Upper lobe of left lung (tissue), 6 donors: ENCODE measurements at places on chromosomes 2 and 18. TPM values are rescaled to one million over a fixed set of nuclear protein-coding genes. Genes with fewer than 3 reads are reported as not detected.

Gene LRP2
- total RNA-seq: 26.2 TPM

Gene EGR4
- not detected for total RNA-seq

- no peaks in the 10 kb centered on the region for H3K4me1 ChIP-seq
- H3K27ac ChIP-seq: no peak overlapping the region
- DNase-seq: no peak
- no peak overlapping the region for H3K4me3 ChIP-seq
Measured at GRCh38 chr2:179181002-179181401, 83.6 kb downstream of the SESTD1 start.

GRCh38 chr2:217396165-217396564 is 536.3 kb upstream of the TNP1 start:
- no peak overlapping the region for H3K27ac ChIP-seq
- no peak overlapping the region for H3K4me3 ChIP-seq
- H3K4me1 ChIP-seq: peaks cover 6% of the 10 kb centered on the region
- no peaks in the 10 kb centered on the region for H3K27me3 ChIP-seq
- H3K36me3 ChIP-seq: no peaks in the 10 kb centered on the region
- no peak for DNase-seq

DNA sequence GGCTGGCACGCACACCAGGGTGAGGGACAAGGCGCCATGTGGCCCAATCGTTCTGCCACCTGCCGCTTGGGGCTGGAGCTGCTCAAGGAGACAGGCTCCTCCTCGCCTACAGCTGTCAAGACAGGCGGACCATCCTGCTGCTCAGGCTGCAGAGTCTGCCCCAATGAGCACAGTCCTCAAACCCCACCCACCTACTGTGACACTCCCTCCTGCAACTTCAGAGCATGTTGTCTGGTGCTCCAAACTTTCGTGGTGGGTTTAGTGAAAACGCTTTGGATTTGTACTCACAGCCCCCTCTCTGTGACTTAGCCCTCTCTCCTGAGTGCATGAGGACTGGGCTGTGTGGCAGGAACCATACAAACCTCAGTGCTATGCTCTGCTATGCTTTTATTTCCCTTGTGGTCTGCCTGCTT is 23.2 kb upstream of the SLC35F6 start:
- peaks cover 8% of the 10 kb centered on the region for H3K4me1 ChIP-seq
- no peak overlapping the region for H3K4me3 ChIP-seq
- no peak overlapping the region for H3K27ac ChIP-seq
- no peak for DNase-seq
- no peaks in the 10 kb centered on the region for H3K27me3 ChIP-seq

DNA sequence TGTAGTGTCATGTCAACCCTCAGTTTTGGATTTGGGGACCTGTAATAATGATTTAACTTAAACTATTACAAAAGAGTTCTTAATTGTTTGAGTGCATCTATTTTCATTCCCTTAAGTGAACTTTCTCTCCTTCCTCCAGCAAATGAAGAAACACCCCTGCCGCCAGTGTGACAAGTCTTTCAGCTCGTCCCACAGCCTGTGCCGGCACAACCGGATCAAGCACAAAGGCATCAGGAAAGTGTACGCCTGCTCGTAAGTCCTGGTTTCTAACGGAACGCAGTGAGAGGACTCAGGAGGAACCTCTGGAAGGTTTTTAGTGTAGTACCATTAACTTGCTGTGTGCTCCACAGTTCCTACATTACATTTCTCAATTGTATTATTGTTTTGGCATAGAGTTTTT is 114.2 kb downstream of the ZNF532 start:
- H3K4me1 ChIP-seq: no peaks in the 10 kb centered on the region
- H3K27me3 ChIP-seq: no peaks in the 10 kb centered on the region
- H3K4me3 ChIP-seq: no peak overlapping the region
- peaks cover 4% of the 10 kb centered on the region for H3K36me3 ChIP-seq
- DNase-seq: no peak
- no peak overlapping the region for H3K27ac ChIP-seq

DNA sequence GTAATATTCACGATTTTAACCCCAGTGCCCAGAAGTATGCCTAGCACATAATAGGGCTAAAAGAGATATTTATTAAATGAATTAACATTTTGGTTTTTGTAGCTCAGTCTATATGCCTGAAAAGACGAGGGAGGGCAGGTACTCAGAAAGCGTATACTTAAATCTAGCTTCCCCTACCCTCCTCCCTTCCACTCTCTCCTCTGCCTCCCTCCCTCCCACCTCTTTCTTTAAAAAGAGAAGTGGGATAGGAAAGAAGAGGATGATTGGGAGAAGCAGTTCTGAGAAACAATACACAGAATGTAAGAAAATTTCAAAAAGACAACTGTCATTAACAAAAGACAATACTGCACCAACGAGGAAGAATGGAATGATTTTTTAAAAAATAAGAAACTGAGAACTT is 39.8 kb downstream of the CHMP3 start:
- DNase-seq: no peak
- H3K36me3 ChIP-seq: peaks cover 4% of the 10 kb centered on the region
- H3K27me3 ChIP-seq: no peaks in the 10 kb centered on the region
- no peak overlapping the region for H3K27ac ChIP-seq
- H3K4me1 ChIP-seq: no peaks in the 10 kb centered on the region
- H3K4me3 ChIP-seq: no peak overlapping the region

DNA sequence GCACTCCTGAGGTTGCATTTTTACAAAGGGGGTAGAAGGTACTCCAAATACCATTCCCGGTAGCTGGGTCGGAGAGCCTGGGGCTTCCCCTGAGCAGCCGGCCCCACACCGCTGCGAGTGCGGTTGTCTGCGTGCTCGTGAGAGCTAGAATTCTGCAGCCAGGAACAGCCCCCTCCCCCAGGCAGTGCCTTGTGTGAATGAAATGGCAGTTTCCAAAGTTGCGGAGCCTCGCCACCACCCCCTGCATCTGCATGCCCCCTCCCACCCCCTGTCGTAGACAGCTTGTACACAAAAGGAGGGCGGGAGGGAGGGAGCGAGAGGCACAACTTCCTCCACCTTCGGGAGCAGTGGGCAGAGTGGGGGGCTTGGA is 1.1 kb downstream of the MYCN start:
- peak; percentile 6 for DNase-seq
- peaks cover 48% of the 10 kb centered on the region for H3K4me1 ChIP-seq
- no peaks in the 10 kb centered on the region for H3K27me3 ChIP-seq
- no peaks in the 10 kb centered on the region for H3K36me3 ChIP-seq

DNA sequence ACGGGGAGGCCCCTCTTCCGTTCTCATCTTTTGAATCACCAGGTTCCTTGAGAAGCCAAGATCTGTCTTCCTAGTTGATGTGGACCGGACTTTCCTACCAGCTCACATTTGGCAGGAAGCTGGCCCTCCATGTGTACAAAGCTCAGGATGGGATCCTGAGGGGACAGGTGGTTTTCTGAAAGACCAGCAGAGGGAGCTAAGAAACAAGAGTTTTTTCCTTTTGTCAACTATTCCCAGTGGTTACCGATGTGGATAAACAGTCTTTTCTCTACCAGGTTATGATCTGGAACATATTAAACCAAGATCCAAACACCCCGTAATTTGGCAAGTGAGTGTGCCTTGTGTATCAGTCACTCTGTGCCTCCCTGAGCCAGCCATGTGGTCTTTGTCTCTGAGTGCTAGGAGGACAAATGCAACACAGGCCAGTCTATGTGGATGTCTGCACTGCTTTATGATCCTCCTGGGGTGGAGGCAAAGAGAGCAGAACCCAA is 25.1 kb upstream of the ARHGAP25 start:
- no peaks in the 10 kb centered on the region for H3K27me3 ChIP-seq
- DNase-seq: no peak
- H3K4me3 ChIP-seq: no peak overlapping the region
- peaks cover 5% of the 10 kb centered on the region for H3K4me1 ChIP-seq

- H3K4me3 ChIP-seq: no peak overlapping the region
- no peaks in the 10 kb centered on the region for H3K36me3 ChIP-seq
- H3K4me1 ChIP-seq: peaks cover 21% of the 10 kb centered on the region
- DNase-seq: peak; percentile 67
- peak overlapping the region; percentile 58 for H3K27ac ChIP-seq
Measured at GRCh38 chr2:12176623-12177454, 430.4 kb downstream of the LPIN1 start.

- no peaks in the 10 kb centered on the region for H3K36me3 ChIP-seq
- H3K4me3 ChIP-seq: no peak overlapping the region
- no peak overlapping the region for H3K27ac ChIP-seq
- H3K4me1 ChIP-seq: no peaks in the 10 kb centered on the region
- no peak for DNase-seq
Measured at GRCh38 chr2:100893392-100894104, 73.6 kb downstream of the NPAS2 start.

DNA sequence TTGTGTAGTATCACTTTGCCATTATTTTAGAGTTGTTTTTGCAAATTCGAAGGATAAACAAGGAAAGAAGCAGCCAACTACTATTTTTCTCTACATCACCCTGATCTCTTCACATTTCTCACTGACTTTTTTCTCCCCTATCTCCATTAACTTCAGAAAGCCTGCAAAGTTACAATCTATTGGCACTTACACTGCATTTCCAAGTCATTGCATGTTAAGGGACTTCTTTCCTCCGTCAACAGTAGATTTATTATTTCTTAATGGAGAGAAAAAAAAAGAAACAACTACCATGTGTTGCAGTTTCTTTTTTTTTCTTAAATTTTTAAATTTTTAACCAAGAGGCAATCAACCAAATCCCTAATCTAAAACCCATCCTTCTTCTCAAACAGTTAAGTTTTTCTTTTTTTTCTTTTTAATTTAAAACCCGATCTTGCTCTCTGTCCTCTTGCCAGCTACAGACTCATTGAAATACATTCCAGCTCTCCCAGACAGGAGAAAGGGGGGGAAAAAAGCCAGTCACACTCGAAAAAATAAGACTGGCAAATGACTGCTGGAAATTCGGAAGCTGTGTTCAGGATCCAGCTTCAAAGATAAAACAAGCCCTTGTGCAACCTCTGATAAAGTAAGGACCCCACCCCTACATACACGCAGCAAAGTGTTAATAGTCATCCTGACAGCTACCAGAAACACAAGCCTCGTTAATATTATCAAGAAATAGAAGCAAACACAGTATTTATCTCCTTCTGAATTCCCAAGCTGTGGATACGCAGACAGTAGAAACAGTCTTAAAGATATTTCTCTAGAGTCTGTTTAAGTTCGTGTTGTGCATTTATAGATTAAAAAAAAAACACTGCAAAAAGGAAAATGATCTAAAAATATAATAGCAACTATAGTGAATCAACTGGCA is 1.3 kb downstream of the LRRTM4 start:
- no peak overlapping the region for H3K4me3 ChIP-seq
- no peak overlapping the region for H3K27ac ChIP-seq
- no peaks in the 10 kb centered on the region for H3K27me3 ChIP-seq
- no peaks in the 10 kb centered on the region for H3K36me3 ChIP-seq
